NCI-H1105 treated with DMSO at 0.1 percent for 48 hours (cell line): ENCODE measurements at places on chromosomes 5 and 9.
A peak's percentile ranks its signal among the peaks of the same experiment; 100 is the strongest.

DNA sequence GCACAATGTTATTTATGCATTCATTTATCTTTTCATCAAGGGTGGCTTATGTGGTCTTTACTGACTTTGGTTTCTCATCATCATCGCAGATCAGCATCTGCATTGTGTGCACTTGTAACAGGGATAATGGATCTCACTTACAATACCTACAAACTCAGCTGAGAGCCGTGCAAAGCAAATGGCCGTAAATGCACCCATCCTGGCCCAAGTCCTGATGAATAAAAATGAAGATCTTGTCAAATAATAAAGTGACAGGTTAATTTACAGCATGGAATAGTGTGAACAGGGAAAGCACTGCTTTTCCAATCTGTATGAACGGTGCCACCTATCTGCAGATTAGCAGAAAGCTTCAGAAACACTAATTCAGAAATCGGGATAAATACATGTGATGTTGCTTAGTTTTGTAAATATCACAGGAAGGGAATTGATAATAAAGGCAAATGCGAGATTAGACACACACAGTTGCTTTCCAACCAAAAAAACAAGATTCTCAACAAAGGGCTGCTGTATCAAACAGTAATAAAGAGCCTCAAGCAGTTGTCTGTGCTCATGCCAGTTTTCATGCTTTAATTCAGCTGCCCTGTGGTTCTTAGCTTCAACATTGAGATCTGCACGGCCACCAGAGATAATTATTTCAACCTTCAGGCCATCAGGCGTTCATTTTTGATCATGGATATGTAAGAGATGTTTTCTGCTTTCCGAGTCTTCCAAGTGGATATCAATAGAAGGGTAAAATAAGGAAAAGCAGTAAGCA lies 153.4 kb upstream of the POU5F2 start:
- peak; percentile 33 for DNase-seq

- DNase-seq, result peak; percentile 71
Measured at GRCh38 chr9:68704814-68705530, at the start of gene PIP5K1B. PIP5K1B (plus strand) TSS chr9:68705240; CDS start chr9:68822615, 117,375 bp downstream.

GRCh38 chr9:134403682-134404301 lies 77.5 kb downstream of the RXRA start:
- DNase-seq, result no peak

DNA sequence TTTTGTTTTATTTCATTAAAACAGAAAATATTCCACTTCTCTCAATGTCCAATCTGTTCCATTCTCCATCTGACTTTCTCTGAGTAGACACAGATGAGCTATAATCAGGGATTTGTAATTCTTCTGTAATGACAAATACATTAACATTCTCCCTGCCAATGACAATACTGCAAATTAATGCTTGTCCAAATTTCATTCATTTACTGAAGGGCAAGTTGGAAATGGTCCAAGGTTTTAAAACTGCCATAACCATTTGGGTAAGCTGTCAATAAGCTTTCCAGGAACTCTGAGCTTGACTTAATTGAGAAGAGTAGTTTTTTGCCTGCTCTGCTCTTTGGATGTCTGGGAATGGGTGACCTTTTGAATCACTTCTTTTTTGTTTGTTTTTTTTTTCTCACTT lies 253.5 kb downstream of the DMRTA1 start:
- DNase-seq, result peak; percentile 78

GRCh38 chr5:98781964-98782363 lies 8.5 kb downstream of the RGMB start:
- no peak for DNase-seq

GRCh38 chr5:107251151-107251550 lies 419.6 kb downstream of the EFNA5 start:
- no peak for DNase-seq

DNA sequence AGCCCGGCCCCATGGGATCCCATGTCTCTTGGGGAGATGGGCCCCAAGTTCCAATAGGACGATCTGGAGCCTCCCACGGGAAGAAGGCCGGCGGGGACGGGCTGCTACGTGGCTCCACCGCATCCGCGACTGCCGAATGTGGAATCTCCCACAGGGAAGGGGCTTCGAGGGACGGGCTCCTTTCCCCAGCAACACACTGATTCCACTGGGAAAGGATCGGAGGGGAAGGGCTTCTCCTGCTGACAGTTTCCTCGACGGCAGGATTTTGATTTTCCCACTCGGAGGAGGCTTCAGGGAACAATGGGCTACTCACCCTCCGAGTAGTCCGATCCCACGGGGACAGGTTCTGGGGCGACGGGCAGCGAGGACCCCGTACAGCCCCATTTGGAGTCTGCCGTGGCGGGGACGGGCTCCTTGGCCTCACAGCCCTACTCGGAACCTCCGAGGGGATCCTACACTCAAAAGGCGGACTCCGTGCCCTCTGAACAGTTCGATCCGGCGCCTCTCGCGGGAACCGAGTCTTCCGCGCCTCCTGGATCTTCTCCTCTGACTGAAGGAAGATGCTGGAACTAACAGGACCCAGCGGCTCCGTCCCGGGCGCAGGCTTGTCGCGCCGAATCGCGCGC lies 1.3 kb downstream of the PROB1 start:
- no peak for DNase-seq

- no peak for DNase-seq
Measured at GRCh38 chr9:124697326-124698200, 73.5 kb downstream of the NR6A1 start.

GRCh38 chr5:125377141-125377540 lies 630.7 kb upstream of the ZNF608 start:
- no peak for DNase-seq

GRCh38 chr5:115673596-115673995 lies 47.8 kb upstream of the TMED7 start:
- peak; percentile 23 for DNase-seq

GRCh38 chr5:152306386-152306785 lies 98.7 kb downstream of the NMUR2 start:
- no peak for DNase-seq

- no peak for DNase-seq
Measured at GRCh38 chr5:160747987-160748386, 104.0 kb downstream of the ATP10B start.

- no peak for DNase-seq
Measured at GRCh38 chr5:127355337-127355736, 64.7 kb downstream of the MEGF10 start.

- no peak for DNase-seq
Measured at GRCh38 chr9:128120741-128121465, 6.6 kb downstream of the PTGES2 start.
